ENCODE measurements at places on chromosomes 3 and 15. TPM values are rescaled to one million over a fixed set of nuclear protein-coding genes. Genes with fewer than 3 reads are reported as not detected.

The WDR93 gene
- total RNA-seq: 0.10 TPM

The AADACL2 gene
- total RNA-seq: not detected

The SEC61A1 gene
- total RNA-seq: 310 TPM

The ITIH3 gene
- not detected for total RNA-seq

The ONECUT1 gene
- not detected for total RNA-seq

The TMPRSS7 gene
- total RNA-seq: not detected

The LDHAL6B gene
- total RNA-seq: not detected
